CD4-positive, alpha-beta T cell treated with Interleukin-15 for 1 hour (primary cell): ENCODE measurements at places on chromosomes 1 and 21.
A peak's percentile ranks its signal among the peaks of the same experiment; 100 is the strongest.

- DNase-seq: no peak
Observed at GRCh38 chr1:205917466-205918238, 25.6 kb downstream of the SLC26A9 start.

DNA sequence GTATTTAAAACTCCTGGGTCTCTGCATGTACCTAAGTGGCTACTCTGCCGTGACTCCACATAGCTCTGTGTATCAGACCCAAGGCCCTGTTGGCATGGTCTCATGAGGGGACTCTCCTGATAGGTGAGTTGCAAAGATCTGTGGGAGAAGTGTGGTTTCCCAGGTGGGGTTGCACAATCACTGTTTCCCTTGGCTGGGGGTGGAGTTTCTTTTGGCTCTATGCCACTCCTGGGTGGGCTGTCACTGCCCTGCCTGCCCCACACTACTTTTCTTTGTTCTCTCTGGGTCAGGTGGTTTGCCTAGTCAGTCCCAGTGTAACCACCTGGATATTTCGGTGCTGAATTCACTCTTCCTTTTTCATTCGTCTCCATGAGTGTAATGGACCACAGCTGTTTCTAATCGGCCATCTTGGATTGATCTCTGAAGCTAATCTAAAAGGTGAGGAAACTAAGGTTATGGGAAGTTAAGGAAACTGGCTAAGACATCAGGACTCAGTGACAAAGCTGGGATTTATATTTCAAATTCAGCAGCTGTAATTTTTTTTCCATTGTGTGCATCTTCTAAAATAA lies 97.1 kb upstream of the CACYBP start:
- no peak for DNase-seq

- no peak for DNase-seq
Observed at GRCh38 chr1:31776032-31776431, 11.9 kb upstream of the ADGRB2 start.

GRCh38 chr1:117436513-117436912 lies 69.3 kb downstream of the MAN1A2 start:
- DNase-seq: no peak

DNA sequence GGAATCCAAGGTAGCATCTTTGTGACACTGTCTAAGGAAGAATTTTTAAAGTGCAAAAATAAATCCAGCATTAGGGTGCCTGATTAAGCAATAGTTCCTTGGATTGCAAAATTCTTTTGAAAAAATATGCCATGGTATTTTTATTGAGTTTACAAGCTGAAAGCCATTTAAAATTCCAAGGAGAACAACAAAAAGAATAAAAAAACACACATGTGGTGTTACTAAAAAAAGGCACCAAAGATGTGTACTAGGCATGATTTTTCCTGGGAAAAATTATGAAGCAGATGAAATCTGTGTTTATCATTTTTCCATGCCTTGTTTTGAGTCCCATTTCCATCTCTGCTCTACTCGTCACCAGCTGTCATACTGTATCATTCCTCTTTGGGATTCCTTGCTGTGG lies 157.0 kb upstream of the ZNHIT6 start:
- DNase-seq: no peak

- no peak for DNase-seq
Observed at GRCh38 chr1:226411619-226412018, 3.7 kb upstream of the PARP1 start.

DNA sequence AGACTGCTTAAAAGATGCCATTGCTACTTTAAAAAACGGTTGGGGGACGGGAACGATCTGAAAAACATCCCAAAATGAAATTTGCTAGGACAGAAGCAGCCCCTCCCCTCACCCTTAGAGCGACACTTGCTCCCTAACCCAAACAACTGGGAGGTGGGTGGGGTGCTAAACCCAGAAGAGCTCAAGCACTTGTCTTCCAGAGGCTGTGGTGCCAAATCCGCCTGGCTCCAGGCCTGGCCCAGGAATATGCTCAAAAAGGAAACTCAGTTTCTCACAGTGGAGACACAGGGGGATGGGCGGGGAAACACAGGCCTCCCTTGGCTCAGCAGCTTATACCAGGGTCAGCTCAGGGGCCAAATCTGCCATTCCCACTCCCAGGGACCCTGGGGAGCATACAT lies 644 bp upstream of the PBXIP1 start:
- no peak for DNase-seq

- peak; percentile 22 for DNase-seq
Observed at GRCh38 chr1:30929135-30929889, 20.8 kb upstream of the SDC3 start.

GRCh38 chr1:44554706-44555105 lies 119.6 kb downstream of the TMEM53 start:
- DNase-seq: no peak

DNA sequence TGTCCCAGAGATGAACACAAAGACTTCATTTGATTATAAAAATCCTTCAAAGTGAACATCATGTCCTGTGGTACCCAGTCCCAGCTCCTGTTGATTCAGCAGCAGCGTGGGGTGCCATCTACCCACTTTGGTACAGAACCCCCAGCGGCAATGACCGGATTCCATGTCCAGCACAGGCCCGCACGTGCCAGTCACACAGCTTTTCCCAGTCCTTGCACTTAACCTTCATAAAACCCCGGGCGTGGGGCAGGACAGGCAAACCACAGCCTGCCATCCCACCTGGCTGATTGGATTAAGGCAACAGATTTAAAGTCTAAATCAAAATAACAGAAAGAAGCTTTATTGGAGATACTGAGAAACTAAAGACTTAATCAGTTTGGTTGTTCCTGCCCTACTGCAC lies 15.5 kb downstream of the CEP104 start:
- DNase-seq: no peak

GRCh38 chr1:22275626-22276395 lies 132.9 kb upstream of the WNT4 start:
- no peak for DNase-seq
